ENCODE measurements at places on chromosomes 4 and X. TPM values are rescaled to one million over a fixed set of nuclear protein-coding genes. Genes with fewer than 3 reads are reported as not detected.

UNC5C gene
- total RNA-seq, result not detected

- DNase-seq, result no peak
Observed at GRCh38 chr4:172705565-172705964, 463.0 kb upstream of the GALNT7 start.

GRCh38 chr4:7803992-7804755, 135.5 kb downstream of the AFAP1 start:
- peak; percentile 77 for DNase-seq

PIGA gene
- total RNA-seq, result 17.9 TPM

DNA sequence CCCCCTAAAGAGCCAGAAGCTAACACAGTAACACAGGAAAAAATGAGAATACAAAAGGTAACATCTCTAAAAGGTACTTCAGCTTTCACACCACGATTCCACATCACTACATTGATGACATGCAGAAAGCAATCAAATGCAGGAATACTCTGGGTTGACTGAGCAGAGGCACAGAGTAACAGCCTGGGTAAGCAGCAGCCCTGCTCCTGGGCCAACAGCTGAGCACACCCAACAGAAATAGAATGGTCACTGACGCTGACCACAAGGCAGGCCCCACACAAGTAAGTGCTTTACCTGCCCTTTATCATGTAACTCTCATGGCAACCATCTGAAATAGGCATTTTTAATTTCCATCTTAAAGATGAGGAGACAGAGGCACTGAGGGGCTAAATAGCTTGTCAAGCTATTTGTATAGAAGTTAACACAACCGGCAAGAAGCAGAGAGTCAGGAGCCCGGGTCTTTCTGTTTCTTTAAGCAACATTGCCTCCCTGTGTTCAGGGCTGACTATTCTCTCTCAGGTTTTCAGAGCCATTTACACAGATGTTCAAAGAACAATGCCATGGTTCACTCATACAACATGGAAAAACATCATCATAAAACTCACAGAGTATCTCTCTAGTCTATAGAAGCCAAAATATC, 168.9 kb downstream of the ZNF674 start:
- DNase-seq, result peak; percentile 79

DMD gene
- not detected for total RNA-seq

GRCh38 chr4:26319949-26320537, 771 bp upstream of the RBPJ start:
- DNase-seq, result no peak

GRCh38 chr4:118279328-118279727, 73.5 kb downstream of the PRSS12 start:
- no peak for DNase-seq

- DNase-seq, result peak; percentile 68
Observed at GRCh38 chrX:45070116-45071007, 130.3 kb downstream of the DIPK2B start.

DNA sequence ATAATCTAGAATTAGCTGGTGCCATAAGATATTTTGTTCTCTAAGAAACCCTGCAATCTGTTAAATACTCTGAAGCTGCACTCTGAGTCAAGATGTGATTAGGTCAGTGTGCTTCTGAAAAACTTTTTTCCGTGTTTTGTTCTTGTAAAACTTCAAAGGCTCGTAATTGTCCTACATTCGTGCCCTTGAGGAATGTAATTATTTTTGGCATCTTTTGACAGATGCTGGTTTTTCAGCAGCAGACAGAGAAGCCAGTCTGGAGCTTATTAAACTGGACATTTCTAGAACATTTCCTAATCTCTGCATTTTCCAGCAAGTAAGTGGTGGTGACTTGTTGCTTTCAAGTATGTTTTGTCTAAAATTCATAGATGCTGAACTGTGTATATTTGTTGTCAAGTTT, 36.8 kb upstream of the TADA2B start:
- DNase-seq, result no peak

All from PC-3 (cell line).